ENCODE measurements at places on chromosomes 5 and 9. TPM values are rescaled to one million over a fixed set of nuclear protein-coding genes. Genes with fewer than 3 reads are reported as not detected.

Gene NKD2
- total RNA-seq, result 1.6 TPM

Gene MCTP1
- 20.4 TPM for total RNA-seq

Gene SPACA9
- 1.0 TPM for total RNA-seq

Gene CCDC180
- 7.3 TPM for total RNA-seq

Gene FBXO38
- 60.0 TPM for total RNA-seq

Gene DEPDC1B
- total RNA-seq, result 3.1 TPM

Gene GKAP1
- total RNA-seq, result 8.4 TPM

Gene RASGRF2
- 1.0 TPM for total RNA-seq

Gene OLFM1
- total RNA-seq, result 2.6 TPM

Gene IFNA8
- total RNA-seq, result not detected

Gene SEPTIN8
- total RNA-seq, result 28.7 TPM

Gene SMIM33
- total RNA-seq, result not detected

Gene OR1J4
- not detected for total RNA-seq

Gene NTRK2
- total RNA-seq, result 26.6 TPM

Data from skeletal muscle tissue (tissue), 5 donors.